HCEC 1CT (cell line): ENCODE measurements at places on chromosomes 2 and 18.

GRCh38 chr2:20366672-20367116 lies 16.1 kb upstream of the PUM2 start:
- DNase-seq, result no peak

GRCh38 chr18:37532917-37533316 lies 32.7 kb downstream of the CELF4 start:
- DNase-seq, result no peak

GRCh38 chr2:144605231-144605840 lies 85.4 kb upstream of the ZEB2 start:
- no peak for DNase-seq

GRCh38 chr18:39636931-39637330 lies 2071.3 kb upstream of the CELF4 start:
- no peak for DNase-seq

DNA sequence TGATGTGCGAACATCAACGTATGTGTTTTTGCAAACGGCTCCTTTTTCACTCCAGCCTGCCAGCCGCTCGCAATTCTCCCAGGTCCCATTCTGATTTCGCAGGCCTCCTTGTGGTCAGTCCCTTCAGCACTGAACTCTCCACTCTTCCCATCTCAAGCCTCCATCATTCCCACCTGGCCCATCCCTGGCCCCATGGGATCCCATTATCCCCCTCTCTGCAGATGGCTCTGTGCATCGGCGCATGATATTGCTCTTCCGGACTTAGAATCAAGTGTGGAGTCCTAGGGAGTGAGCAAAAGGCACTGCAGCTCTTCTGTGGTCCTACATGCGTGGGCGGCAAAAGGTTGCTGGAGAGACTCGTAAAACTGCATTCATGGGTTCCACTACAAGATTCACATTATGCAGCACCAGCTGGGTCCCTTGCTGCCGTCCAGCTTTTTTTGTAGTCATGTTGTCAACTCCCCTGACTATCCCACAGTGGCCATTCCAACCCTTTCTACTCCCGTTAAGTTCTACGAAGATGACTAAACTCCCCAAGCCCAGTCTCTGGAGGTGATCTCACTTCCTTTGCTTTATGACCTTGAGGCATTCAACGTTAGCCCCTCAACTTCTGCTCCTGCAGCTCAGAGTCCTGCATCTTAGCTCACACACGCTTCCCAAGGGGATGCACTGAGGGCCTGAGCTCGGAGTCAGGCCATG lies 125.3 kb upstream of the NRP2 start:
- no peak for DNase-seq

GRCh38 chr18:57094175-57094574 lies 52.7 kb upstream of the BOD1L2 start:
- no peak for DNase-seq

DNA sequence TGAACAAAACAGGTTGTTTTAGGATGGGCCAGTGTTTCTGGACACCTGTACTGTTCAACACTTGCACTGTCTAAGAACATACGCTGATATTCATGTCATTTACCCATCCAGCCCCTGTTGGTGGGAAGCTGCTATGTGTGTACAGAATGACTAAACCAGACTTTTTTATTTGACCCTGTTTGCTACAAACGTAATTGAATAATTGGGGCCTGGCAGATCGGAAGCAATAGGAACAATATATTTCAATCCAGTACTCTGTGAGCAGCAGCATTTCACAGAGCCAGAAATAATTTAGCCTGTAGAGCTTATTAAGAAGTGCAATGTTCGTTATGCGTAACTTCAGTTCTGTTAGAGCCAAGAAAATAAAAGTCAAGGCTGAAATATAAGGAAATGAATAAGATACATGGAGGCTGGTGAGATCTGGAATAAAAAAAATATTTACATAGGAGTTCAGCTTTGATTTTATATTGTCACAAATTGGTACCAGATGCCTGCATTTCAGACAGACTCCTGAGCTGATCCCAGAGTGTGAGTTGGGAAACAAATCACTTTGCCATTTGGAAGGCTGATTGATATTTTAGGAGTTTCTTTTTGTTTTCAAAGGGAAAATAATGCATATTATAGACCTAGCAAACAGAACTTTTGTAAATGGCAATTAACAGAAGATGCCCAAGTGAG lies 19.7 kb downstream of the CABLES1 start:
- no peak for DNase-seq

DNA sequence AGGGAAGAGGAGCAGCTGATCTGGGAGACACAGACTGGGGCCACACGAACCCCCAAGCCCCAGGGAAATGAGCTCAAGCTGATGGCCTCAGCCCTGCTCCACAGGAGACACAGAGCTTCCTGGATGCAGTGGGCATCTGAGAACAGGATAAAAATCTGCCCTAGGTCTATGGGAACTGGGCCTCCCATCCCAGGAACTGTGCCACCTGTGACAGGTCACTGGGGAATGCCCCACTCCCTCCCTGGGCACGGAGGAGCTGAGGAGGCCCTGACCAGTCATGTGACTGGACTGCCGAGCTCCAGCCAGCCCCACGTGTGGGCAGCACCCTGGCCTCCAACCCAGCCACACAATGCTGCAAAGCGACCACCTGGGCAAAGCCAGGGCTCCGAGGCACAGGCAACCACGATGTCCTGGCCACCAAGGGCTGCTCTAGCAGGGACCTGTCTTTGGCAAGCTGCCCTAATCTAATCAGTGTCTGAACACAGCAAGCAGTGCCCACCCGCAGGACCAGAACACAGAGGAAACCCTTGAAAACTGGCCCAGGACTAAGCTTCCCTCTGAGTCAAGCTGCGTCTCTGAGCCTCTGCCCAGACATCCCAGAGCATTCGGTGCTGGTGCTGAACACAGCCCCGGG lies 57.8 kb upstream of the ID2 start:
- no peak for DNase-seq

GRCh38 chr2:204445149-204445548 lies 100.1 kb upstream of the PARD3B start:
- no peak for DNase-seq

DNA sequence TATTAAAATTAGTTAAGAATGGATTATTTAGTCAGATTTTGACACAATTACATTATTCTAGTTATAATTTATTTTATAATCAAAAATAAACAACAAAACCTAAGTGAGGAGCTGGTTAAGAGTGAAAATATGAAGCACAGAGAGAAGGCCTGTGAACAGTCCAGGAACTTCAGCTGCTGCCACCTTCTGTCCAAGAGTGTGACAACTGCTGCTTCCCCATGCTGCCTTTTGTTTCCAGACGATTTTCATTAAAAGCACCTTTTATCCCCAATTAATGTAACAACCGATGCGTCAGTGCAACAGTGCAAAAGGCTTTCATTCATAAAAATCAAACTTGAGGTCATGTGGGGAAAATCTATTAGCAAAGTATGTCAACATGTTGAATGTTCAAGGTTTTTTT lies 363.6 kb downstream of the CTNNA2 start:
- DNase-seq, result no peak

DNA sequence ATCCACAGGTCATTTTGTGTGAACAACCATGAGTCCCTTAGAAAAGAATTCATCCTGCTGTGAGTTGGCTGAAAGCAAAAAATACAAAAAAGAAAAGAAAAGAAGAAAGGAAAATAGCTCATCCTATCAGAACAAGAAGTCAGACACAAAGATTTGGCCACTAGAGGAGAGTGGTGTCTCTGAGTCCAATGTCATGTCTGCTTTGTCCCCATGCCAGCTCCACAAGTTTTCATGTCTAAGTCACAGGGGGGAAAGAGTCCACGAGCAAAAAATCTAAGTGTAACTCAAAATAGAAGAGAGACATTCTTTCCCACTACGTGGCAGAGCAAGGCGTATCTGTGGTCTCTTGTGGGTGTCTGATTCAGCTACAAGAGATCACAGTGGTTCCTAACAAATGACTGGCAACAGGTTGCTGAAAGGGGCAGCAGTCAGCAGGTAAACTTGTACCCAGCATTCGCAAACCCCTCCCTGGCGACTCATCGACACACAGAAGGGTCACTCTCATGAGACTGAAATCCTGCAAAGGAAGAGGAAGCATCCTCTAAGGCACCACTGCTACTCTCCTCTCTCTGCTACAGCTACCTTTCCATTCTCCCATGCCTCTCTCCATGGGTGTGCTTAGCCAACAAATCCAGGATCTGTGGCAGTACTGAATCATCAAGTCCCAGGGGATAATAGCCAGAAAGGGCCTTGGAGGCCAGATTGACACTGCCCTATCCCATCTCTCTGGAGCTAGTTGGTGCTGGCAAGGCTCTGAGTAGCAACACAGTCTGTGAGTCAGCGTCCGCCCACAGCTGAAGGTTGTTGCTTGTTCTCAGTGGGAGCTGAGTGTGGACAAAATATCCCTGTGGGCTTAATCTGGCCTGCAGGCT lies 123.0 kb upstream of the SLC39A10 start:
- peak; percentile 77 for DNase-seq

- DNase-seq, result no peak
These were observed 154.2 kb upstream of the PGAP1 start for GRCh38 chr2:197080578-197081216.

DNA sequence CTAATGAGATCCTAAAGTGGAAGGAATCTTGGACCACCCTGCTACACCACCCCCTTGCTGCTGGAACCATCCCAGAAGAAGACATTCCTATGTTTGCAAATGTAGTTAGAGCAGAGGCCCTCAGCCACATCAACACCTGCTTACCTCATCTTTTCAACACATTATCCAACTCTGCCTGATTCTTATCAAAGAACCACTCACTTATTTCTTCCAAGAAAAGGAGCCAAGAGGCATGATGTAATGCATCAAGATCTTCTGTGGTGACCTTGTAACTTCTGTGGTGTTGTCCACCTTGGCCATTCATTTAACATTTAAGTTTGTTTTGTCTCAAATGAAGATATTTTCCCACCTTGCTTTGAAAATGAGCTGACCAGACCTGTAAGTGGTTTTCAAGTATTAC lies 338.1 kb downstream of the CTNNA2 start:
- no peak for DNase-seq

DNA sequence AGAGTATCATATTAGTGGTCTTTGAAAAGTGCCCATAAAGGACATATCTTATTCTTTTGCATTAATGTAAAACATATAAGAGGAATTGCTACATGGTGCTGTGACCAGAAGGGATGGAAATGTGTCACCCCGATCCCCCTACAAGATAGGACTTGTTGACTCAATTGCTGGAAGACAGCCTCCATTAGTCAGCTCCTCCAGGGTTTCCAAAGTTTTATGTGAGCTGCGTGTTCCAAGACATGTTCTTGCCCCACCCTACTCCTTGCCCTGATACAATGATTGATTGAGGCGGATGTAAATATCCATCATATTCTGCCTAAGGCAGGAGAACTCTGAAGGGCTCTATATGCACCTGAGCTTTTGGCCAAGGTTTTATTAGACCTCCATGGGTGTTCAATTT lies 541.0 kb upstream of the ZEB2 start:
- no peak for DNase-seq

DNA sequence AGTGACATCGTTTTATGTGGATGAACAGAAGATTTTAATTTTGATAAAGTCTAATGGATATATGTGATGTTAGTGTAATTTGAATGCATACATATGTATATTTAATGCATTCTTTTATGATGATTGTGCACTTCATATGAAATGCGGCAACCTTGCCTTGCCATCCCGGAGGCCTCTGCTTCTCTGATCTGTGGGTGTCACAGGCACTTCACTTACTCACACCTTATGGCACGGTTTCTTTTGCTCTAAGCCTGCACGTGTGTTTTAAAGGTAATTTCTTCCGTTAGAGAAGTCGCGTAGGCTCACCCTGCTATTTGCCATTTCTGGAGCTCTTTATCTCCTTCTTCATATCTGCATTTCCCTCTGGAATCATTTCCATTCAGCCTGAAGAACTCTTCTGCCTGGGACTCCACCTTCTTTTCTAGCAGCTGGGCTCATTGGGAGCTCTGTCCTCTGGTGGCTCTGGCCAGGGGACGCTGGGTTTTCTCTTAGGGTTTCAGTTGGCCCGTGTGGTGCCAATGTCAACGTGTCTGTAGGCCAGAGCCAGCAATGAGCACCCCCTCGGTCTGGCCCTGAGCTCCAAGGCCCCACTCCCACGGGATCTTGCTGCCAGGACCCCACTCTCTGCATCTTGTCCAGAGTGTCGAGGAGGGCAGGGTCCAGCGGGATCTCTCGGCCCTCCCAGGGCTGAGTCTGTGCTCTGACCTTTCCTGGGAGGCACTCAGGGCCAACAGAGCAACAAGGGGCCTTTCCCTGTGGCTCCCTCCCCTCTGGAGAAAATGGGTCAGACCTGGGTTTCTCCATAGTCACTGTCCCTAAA lies 97.3 kb downstream of the RTP5 start:
- DNase-seq, result no peak
